G401 (cell line): ENCODE measurements at places on chromosomes 3 and 15.
A peak's percentile ranks its signal among the peaks of the same experiment; 100 is the strongest.

DNA sequence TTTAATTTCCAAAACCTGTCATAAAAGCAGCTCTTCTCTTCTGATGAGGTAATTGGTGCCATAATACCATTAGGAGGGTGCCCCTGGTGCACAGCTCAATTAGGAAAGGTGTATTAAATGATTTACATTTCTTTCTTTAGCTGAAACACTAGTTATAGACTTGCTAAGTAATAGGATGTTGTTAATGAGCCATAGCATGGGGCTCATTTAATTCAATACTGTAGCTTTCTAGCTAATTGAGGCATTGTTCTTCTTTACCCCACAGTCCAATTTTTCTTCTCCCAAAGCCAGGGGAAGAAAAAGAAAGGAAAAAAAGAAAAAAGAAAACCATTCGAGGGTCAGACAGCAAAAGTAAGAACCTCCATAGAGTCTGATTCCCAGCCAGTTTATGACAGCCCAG is 164.0 kb upstream of the HES1 start:
- no peak for DNase-seq

- DNase-seq: no peak
Measured at GRCh38 chr3:117439812-117440211, 730.2 kb downstream of the TUSC7 start.

- no peak for DNase-seq
Measured at GRCh38 chr3:105676621-105677300, 192.1 kb downstream of the CBLB start.

- no peak for DNase-seq
Measured at GRCh38 chr3:42387802-42388651, 22.4 kb downstream of the LYZL4 start.

DNA sequence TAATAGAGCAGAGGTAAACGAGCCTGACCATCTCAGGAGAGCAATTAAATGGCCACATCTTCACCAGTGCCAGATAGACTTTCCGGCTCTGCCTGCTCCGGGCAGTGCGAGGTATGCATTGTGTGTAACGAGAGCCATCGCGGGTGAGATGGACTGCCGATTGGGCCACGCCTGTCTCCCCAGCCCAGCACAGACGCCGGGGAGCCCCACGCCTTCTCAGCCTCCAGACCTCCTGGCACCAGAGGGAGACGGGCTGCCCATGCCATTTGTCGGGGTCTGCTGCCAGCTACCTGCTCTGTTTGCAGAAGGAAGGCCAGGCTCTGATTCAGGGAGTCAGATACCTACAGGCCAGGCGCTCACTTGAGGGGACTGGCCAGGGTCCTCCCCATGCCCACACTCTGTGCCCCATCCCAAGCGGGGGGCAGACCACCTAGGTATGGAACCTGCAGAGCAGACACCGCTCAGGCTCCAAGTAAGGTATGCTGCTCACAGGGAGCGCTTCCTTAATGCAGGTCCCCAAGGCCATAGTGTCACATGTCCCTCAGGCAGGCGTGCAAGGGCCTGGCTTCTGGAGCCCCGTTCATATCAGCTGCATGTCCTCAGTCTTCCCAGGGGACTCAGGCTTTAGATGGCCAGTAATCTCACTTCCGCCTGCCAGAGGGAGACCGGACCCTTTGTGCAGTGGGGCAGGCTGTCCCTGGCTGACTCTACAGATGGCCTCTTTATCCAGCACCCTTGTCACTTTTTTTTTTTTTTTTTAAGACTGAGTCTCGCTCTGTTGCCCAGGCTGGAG is 62.2 kb downstream of the DNAJB8 start:
- DNase-seq: peak; percentile 69

GRCh38 chr3:153448151-153448829 is 286.3 kb downstream of the RAP2B start:
- DNase-seq: no peak

DNA sequence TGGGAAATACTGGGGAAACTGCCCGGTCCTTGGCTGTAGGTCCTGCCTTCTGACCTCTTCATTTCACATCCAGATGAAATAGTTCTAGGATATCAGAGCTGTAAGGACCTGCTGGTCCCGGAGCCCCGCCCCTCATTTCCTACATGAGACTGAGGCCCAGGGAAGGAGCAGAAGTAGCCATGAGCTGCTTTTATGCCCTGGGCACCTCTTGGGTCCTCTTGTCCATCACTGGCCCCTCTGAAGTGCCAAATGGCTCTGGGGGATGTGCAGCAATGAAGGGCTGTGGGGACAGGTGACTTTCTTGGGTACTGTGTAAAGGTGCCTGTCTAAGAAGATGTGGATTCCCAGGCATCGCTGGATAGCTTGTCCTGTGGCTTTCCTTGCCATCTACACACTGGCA is 40.3 kb upstream of the ESYT3 start:
- no peak for DNase-seq

DNA sequence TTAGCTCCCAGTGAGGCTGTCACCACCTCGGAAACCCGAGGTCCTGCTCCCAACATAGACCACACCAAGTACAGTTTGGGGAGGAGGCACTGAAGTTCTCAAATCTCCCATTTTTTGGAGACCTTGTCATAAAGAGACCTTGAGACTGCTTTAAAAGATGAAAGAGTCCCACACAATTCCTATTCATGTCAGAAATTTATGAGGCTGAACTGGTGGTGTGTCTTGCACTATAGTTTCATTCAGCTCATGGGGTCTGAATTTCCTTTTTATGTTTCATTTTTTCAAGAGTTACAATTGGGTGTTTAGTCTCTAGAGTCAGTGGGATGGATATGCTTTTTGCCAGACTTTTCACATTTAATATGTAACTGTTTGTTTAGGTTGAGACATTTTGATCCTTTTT is 318.1 kb upstream of the LRRFIP2 start:
- no peak for DNase-seq
